Islet precursor cell (in vitro differentiated cells): ENCODE measurements at places on chromosomes 3 and 15.

DNA sequence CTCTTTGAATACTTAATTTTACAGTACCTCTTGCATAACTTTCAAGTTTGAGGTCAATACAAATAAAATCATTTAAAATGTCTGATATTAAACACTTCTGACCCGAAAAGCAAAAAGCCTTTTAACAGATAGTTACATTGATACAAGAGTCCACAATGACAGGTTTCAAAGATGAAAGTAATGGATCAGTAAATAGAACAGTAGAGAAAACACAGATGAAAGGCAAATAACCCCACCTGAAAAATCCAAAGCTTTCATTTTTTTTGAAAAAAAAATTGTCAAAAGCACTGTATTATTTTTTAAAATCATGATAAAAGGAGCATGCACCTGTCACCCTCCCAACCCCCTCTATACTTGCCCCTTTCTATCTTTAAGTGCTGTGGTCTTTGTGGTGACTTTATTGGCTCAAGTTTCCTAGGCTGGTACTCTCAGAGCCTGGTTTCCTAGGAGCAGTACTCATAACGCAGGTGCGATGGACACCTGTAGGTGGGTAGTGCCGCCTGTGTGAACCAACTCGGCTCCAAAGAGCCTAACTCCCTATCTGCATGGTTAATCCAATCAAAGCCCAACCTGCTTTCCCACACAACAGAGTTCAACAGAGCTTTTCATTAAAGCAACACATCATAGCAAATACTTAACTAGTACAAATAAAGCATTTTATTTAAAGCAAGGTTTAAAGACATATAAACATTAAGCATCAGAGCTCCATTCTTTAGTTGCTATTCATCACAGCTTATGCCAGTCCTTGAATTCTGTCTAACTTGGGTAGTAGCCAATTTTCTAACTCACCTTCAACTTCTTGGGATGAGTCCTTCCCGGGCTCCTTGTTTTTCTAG is 32.2 kb downstream of the LIPC start:
- DNase-seq, result no peak

GRCh38 chr15:83848315-83849050 is 194.6 kb downstream of the ADAMTSL3 start:
- DNase-seq, result no peak

DNA sequence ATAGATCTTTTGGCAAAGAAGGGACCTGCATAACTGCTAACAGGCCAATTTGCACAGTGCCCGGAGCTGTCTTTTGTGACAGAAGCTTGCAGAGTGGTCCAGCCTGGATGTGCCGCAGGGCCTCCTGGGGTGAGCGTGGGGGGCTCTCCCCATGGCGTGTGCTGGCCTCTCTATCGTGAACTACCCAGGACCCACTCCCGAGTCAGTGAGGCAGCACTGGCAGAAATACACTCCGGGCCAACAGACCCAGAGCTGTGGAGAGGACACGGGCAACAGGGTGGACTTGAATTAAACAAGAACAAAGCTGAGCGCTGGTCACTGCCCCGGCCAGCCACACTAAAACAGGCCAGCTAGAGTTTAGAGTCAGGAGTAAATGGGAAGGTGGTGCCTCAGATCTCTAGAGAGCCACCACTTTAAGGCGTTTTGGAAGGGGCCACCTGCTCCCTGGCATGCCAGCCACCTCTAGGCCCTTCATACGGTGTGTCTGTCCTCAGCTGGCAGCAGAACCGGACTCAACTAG is 152.1 kb downstream of the KLF13 start:
- peak; percentile 36 for DNase-seq

- DNase-seq, result no peak
Measured at GRCh38 chr3:16319307-16319706, 54.3 kb downstream of the OXNAD1 start.

DNA sequence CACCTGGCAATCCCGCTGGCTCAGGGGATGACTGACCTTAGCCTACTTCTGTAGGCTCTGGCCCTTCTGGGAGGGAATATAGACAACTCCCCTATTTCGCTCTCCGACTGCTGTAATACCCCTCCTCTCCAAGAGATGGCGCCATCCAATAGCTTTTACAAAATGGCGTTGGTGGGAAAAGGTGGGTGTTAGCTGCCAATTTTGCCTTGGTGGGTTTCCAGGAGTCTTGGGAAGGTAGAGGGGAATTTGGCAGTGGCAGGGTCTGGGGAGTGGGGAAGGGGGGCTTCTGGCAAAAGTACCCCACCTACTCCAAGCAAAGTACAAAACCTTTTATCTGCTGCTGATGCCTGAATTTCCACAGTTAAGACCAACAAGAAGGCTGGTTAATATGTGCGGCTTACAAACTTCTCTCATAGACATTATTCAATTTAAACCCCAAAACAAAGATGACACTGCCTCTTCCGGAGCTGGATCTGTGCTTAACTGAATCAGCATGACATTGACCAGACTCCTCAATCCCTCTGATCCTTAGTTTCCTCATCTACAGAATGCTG is 62.1 kb downstream of the RASGRF1 start:
- peak; percentile 75 for DNase-seq

DNA sequence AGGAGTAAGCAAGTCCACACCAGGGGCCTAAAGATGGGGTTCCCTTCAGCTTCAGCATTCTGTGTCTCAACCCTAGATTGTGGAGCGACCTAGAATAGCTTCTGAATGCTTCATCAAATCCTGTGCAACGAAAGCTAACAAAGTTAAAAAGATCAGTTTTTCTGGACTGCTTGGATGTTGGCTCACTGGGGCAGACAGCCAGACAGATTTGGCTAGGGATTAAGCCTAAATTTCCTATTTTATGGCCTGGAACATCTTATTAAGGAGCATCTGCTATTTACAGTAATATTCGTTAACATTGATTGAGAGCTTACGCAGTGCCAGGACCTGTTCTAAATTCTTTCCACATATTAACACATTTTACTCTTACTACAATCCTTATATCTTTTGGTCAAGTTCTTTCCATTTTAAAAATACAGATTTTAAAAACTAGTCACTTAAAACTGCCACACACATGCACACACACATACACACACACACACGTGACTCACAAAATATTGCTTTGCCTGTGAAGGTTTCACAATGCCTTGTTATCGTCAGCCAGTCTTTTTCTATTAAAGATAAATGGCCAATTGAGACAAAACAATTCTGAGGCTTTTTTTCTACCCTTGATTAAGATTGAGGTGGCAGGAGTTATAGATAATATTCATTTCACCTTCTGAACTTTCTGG is 173.3 kb upstream of the SNTN start:
- DNase-seq, result no peak

DNA sequence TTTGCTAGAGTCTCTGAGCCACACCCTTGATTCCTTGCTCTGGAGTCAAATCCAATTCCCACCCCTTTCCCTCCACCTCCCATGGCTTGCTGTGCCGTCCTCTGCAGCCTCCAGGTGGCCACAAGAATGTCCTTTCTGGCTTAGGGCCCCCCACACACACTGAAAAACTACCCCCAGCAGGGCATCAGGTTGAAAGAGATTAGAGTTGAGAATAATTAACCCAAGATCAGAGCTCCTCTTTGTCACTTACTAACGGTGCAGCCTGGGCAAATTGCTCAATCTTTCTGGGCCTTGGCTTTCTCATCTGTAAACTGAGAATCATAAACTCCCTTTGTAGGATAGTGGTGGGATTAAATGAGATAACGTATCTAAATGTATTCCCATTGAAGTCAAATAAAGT is 78.5 kb downstream of the MRPL46 start:
- no peak for DNase-seq

DNA sequence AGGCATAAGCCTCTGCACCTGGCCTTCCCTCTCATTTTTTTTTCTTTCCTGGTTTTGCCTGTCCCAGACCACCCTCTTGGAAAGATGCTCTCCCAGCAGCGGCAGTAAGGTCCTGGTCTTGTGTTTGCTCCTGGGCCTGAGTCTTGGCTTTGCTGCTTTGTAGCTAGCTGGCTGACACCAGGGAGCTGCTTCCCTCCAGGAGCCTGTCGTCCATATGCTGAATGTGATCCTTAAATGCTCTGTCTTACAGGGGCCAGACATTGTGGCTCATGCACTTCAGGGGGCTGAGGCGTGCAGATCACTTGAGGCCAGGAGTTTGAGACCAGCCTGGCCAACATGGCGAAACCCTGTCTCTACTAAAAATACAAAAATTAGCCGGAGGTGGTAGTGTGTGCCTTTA is 17.2 kb downstream of the FLNB start:
- DNase-seq, result no peak

DNA sequence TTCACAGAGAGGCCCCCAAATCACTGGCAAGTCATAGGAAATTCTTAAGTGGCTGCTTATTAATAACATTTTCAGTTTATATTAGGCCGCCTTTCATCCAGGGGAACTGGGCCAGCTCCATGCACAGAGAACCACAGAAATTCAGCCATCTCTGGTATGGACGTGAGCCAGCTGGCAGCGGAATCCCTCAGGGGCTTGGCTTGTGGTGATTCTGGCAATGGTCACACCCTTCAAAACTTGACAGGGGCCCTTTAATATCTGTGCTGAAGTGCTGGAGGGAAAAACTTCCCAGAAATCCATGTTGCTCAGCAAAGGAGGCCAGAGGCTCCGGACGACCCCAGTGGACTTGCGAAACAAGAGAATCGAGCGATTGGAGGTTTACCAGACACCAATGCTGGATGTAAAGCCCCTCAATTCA is 11.3 kb downstream of the PRICKLE2 start:
- DNase-seq, result no peak

DNA sequence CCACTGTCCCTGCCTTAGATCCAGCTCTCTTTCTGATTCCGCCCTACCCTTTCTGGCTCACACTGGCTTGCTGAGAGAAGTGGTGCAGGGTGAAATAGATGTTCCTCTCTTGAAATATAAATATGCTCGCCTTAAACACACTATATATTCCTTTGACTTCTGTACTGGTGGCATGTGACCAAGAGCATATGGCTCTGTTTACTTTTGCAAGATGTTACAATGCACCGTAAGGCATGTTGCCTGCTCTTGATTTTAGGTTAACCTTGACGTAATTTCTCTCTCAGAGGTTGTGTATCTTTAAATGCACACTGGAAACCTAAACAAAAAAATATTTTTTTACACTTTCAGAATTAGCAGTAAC is 749 bp downstream of the RSRC1 start:
- DNase-seq, result no peak

DNA sequence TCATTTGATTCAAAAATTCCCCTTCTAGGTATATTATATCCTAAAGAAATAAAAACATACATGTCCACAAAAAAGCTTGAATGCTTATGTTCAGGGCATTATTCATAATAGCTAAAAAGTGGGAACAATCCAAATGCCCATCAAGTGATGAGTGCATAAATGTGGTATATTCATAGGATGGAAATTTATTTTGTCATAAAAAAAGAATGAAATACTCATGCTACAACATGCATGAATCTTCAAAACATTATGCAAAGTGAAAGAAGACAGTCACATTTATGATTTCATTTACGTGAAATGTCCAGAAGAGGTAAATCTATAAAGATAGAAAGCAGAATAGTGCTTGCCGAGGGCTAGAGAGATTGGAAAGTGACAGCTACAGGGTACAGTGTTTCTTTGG is 83.6 kb upstream of the SLC25A36 start:
- no peak for DNase-seq

- no peak for DNase-seq
Measured at GRCh38 chr3:73080216-73080966, 18.9 kb downstream of the EBLN2 start.

DNA sequence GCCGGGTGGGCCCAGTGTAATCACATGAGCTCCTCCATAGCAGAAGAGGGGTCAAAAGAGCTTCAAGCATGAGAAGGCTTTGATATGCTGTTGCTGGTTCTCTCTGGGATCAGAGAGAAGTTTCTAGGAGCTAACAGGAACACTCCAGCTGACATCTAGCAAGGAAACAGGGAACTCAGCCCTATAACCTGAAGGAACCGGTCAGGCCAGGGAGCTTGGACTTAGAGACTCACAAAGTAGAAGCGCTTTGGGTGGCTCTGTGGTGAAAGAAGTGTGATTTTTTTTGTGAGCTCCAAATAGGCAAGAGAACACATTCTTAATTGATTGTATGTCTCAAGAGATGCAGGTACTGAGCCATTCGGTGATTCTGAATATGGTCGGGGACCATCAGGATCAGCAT is 26.2 kb upstream of the EPHB1 start:
- no peak for DNase-seq

DNA sequence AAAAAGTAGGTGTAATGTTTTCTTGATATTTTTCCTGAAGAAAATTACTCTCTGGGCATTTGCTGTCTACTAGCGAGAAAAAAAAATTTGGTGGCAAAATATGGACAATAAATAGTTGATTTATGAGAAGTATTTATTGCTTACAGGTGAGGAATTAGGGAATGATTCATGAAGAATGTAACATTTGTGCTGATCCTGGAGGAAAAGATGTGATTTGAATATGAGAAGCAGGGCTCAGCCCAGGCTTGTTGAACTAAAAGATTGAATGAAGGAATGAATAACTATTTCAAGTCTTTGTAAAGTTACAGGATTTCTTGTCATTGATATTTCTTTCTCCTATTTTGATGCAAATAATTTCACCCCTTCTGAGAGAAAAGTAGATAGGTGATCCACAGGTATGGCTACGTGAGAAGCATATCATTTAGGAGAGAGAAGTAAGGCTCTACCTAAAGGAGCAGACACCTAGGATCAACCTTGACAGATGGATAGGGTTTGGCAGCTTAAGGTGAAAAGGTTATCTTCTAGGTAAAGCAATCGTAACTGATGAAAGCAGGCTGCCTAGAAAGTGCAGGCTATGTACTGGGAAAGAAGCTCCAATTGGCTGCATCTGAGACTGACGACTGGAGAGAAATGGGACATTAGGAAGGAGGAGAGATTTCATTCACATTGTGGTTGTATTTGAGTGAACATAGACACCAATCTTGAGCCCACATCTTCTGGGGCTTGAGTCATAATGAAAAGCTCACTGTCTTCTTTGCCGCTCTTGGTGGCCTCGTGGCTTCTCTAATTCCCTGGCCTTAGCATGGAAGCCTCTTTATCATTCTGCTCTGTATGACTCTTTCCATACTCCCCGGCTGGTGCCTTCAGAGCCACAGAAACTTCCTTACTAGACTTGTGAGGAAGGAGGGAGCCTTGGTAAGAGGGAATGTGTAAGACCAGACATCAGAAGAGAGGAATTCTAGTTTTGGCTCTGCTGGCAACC is 106.5 kb downstream of the P3H2 start:
- peak; percentile 59 for DNase-seq

DNA sequence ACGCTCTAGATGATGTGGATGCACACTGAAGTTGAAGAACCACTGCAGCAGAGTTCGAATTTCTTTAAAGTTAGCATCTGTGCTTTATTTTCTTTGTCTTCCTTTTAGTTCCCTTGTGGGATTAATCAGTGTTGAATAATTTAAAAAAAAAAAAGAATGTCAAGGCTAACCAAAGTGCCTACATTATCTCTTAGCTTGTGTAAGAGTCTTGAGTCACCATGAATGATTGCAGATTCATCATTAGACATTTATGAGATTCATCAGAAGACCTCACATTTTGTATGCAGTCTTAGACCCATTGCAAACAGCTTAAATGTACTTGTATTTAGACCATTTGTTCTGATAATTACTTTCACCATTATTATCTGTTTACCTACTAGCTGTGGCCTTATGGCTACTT is 182.2 kb downstream of the FNDC3B start:
- no peak for DNase-seq

GRCh38 chr3:173037840-173038483 is 103.1 kb downstream of the SPATA16 start:
- no peak for DNase-seq

GRCh38 chr3:23422517-23422851 is 219.4 kb downstream of the UBE2E2 start:
- DNase-seq, result no peak
